ENCODE measurements at places on chromosomes 13 and 19.

GRCh38 chr13:99693351-99693750 lies 192.1 kb downstream of the TM9SF2 start:
- DNase-seq: no peak

DNA sequence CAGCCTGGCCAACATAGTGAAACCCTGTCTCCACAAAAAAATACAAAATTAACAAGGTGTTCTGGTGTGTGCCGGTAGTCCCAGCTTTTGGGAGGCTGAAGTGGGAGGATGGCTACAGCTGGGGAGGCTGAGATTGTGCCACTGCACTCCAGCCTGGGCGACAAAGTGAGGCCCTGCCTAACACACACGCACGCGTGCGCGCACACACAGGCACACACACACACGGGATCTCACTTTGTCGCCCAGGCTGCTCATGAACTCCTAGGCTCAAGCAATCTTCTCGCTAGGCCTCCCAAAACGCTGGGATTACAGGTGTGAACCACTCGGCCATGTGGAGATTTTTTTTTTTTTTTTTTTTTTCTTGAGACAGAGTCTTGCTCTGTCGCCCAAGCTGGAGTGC lies 3.2 kb upstream of the BTBD2 start:
- DNase-seq: no peak

- no peak for DNase-seq
Measured at GRCh38 chr13:101417043-101417406, 717 bp upstream of the NALCN start.

GRCh38 chr19:41994521-41994971 lies 516 bp upstream of the ATP1A3 start:
- DNase-seq: no peak

DNA sequence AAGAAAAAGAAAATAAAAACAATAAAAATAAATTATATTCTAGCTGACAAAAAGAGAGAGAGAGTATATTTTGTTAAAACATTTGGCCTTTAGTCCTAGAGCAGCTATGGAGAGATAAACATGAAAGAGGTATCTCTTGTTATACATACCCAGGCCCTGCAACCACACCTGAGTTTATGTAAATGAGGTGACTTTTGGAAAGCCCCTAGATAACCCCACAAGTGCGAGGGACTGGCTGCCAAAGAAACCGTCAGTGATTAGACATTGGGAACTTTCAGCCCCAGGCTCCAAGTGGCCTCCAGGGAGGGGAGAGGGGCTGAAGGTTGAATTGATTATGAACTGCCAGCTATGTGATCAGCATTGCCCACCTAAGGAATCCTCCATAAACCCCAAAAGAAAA lies 2.1 kb upstream of the NLRP7 start:
- no peak for DNase-seq
